ENCODE measurements at places on chromosomes 1 and 21.

- DNase-seq, result no peak
Measured at GRCh38 chr1:172821609-172822274, 162.8 kb downstream of the FASLG start.

DNA sequence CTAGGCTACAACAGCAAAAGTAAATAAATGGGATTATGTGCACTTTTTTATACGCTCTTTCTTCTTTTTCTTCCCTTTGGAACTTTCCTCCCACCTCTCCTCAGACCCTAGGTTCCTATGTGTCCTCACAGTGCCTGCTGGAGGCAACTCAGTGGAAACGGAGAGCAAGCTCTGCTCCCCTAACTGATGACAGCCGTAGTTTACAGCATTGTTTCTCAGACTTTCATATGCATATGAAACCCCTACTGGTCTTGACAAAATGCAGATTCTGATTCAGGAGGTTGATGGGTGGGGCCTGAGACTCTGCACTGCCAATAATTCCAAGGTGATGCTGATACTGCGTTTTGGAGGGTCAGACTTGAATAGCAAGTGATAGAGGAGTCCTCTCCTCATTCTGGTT lies 34.3 kb upstream of the HMCN1 start:
- no peak for DNase-seq

DNA sequence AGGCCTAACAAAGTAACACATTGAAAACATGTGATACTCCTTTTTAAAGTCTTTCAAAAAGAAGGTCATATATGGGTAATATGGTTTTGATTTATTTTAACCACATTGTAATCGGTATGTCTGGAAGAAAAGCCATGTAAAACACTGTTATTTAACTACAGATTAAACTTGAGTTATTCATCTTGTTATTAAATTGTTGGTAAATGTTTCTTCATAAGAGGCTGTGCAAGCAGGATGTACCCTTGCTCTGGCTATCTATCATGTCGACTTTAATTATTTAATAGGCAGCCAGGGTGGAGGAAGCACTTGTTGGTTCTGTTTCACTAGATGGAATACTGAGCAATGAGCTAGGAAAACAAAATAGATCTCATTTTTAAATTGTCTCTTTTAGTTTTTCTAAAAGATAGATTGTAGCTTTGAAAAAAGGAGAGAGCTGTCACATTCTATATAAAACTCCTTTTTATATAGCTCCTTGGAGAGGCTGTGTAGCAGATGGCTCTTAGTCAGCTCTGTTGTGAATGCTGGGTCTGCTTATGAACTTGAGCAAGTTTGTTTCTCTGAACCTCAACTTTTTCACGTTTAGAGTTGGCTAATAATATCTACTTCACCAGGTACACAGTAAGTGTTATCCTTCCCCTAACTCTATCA lies 39.5 kb downstream of the LRRC8B start:
- no peak for DNase-seq

DNA sequence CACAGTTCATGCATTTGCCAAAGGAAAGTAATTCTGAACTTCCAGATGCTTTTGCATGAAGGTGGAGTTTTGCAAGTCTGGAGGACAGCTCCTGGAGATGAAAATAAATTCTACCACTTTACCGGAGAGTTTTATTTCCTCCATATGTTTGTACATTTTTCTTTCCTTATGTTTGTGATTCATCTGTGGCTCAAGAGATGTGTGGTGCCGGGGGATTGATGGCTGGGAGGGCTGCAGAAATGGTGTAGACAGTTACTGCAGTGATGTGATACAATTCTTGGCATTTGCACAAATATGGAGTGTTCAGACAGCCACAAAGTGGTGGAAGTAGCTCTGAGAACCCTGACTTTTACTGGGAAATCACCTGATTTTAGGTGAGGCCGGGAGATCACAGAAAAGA lies 58.5 kb upstream of the ASB17 start:
- DNase-seq, result no peak

- DNase-seq, result no peak
Measured at GRCh38 chr1:64251971-64252370, 48.5 kb downstream of the UBE2U start.

DNA sequence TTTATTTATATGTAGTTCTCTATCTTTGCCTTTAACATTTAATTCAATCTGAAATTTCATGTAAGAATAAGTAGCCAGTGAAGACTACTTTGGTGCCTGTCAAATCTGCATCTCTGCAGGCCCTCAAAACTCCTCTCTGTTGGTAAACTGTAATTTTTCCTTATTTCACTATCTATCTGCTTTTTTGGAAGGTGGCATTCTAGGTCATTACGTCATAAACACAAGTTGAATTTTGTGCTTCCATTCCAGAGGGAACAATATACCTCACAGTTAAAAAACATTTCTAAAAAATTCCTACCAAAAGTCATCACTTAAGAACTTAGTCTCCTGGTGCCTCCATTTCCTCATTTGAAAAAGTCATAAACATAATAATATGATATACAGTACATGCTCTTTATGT lies 176.0 kb downstream of the GABPA start:
- DNase-seq, result no peak

DNA sequence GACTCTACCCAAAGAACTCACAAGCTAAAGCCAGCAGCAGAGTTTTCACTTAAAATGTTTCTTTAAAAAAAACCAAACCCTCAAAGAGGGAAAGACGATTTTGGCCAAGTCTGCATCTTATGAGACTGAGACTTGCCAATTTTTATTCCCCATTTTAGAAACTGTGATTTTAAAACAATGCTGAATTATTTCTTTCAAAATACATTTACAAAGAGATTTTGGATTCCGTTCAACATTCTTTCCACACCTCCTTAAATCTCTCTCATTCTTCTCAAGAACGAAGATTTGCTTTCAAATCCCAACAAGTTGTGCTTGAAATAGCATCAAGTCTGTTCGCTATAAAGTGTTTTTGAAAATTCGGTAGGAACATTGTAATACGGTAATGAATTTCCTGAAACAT lies 133.9 kb upstream of the VANGL1 start:
- no peak for DNase-seq

DNA sequence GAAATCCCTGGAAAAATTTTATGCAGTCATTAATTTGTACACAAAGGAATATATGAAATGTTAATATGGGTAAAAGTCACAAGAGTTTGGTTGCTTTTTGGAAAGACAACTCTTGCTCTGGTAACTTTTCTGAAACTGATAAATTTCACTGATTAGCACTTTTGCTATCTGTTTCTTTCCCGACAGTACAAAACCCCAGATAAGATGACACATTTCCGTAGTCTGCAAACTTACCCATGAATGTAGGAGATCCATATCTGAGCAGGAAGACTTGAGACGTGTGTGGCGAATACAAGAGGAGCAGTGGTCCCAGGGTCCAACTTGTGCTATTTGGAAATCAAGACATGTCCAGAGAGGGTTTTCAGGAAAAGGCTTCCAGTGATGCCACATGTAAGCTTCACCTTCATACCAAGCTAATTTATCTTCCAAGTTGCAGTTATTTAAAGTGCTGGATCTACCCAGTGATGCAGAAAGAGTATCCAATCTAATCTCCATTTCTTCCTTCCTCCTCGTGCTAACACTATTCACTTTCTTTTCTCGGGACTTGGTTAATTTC lies 35.9 kb upstream of the SAMSN1 start:
- DNase-seq, result no peak

GRCh38 chr1:204438628-204439027 lies 27.0 kb upstream of the PPP1R15B start:
- DNase-seq, result no peak

GRCh38 chr1:178374016-178374415 lies 122.7 kb downstream of the CLEC20A start:
- DNase-seq, result no peak

- no peak for DNase-seq
Measured at GRCh38 chr21:37483776-37484175, 117.2 kb downstream of the DYRK1A start.

- no peak for DNase-seq
Measured at GRCh38 chr1:20442920-20443625, 42.9 kb downstream of the CAMK2N1 start.

DNA sequence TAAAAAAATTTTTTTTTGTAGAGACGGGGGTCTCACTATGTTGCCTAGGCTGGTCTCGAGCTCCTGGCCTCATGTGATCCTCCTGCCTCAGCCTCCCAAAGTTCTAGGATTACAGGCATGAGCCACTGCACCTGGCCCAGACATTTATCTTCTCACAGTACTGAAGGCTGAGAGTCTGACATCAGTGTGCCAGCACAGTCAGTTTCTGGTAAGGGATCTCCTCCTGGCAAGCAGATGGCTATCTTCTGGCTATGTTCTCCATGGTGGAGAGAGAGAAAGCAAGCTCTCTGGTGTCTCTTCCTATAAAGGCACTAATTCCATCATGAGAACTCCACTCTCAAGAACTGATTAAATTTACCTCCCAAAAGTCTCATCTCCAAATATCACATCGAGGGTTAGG lies 57.8 kb upstream of the C1orf185 start:
- no peak for DNase-seq

- no peak for DNase-seq
Measured at GRCh38 chr1:110205591-110206155, 4.4 kb upstream of the KCNC4 start.

GRCh38 chr1:233998891-233999290 lies 94.4 kb downstream of the SLC35F3 start:
- no peak for DNase-seq

- no peak for DNase-seq
Measured at GRCh38 chr1:216032961-216033614, 390.2 kb downstream of the USH2A start.

- DNase-seq, result no peak
Measured at GRCh38 chr1:207335695-207336363, 14.4 kb downstream of the CD55 start.

DNA sequence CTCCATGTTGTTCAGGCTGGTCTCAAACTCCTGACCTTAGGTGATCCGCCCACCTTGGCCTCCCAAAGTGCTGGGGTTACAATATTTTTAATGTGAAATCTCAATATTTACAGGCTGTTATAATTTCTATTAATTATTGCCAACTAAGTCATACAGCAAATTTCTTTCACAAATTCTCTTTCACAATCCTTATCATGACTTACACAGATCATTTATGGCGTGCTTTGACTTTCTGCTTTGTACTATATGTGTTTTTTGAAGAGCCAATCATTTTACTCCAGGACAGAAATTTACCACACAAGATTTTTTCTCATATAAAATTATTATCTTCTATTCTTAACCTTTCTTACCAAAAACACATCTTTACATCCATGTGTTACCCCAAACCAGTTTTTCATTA lies 1729.9 kb downstream of the NCAM2 start:
- no peak for DNase-seq

- no peak for DNase-seq
Measured at GRCh38 chr1:115331558-115332331, 6.3 kb downstream of the NGF start.

- DNase-seq, result peak; percentile 54
Measured at GRCh38 chr1:228101994-228102790, 933 bp downstream of the C1orf35 start.

DNA sequence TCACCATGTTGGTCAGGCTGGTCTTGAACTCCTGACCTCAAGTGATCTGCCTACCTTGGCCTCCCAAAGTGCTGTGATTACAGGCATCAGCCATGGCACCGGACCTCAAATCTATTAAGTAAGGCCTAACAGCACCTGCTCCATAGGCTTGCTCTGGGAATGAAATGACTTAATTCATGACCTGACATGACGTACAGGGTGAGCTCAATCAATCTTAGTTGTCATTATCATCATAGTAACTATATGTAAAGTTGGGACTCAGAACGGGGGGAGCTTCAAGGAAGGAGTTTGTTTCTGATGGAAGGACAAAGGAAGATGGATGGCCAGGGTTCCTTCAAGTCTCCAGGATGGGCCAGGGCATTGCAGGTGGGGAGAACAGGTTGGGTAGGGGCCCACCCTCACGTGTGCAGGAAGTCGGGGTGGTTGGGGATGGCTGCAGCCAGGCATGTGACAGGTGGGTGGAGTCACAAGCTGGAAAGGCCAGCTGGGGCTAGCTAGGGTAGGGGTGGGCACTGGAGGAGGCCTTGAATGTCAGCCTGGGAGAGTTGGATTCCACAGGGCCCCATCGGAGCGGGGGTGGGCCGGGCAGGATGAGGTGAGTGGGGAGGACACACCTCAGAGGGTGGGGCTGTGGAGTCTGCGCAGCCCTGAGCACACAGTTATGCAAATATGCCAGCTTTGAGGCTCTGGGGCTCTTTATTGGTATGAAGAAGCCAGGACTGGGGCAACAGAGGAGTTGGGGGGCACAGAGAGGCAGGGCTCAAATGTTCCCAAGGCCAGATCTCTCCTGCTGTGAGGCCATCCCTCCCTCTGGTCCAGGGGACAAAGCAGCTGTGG lies 9.6 kb downstream of the TRIM62 start:
- no peak for DNase-seq

- DNase-seq, result no peak
Measured at GRCh38 chr1:201779351-201779880, 49.5 kb upstream of the IPO9 start.

DNA sequence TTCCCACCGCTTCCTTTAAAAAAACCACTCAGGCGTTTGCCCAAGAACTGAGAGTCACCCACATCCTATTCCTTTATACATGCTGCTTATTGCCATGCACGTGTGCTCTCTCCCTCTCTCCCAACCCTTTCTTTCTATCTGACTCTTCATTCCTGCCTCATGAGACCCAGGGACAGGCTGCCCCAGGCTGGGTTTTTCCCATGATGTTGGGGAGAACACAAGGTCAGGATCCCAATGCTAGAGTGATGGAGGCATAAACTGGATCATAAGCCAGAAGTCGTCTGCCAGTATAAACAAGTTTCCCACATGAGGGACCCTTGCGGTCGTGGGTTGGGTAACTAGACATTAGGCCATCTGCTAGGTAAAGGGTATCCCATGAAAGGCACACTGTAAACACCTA lies 64.9 kb downstream of the CD2 start:
- no peak for DNase-seq

DNA sequence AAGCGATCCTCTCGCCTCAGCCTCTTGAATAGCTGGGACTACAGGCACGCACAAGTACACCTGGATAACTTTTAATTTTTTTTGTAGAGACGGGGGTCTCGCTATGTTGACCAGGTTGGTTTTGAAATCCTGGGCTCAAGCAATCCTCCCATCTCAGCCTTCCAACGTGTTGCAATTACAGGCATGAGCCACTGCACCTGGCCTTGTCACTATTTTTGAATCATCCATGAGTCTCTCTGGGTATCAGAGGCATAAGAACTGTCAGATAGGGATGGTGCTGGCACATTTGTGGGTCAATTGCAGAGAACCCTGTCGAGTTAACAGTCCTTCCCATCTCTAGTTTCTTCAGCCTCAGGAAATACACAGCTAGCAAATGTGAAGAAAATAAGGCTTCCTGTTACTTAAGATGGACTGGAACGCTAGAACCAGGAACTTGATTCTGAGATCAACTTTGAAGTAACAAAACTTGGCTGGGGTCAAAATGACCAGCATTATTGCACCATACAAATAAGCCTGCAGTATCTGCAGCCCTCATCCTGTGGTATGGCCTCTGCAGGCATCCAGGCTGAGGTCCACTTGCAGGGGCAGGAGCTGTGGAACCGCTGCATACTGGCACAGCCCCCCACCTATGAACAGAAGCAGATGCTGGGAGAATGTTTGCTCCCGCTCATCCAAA lies 124.3 kb upstream of the GADD45A start:
- no peak for DNase-seq

DNA sequence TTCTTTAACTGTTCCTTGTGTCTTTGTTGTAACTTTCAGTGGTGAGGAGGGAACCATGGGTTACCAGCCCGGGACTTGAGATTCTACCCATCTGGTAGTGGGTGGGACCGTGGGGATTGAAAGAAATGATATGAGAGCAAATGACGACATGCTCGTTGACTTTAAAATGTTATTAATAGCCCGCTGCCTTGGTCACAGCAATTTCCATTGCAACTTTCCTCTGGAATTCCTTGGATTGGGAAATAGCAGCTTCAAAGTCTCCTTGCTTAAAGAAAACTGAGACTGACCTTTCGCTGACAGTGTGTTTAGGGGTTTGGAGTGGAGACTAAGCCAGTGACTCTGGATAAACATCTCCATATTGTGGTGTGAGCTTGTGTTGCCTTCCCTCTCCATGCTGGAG lies 44.2 kb upstream of the MARK1 start:
- DNase-seq, result no peak

Measured in stimulated activated CD4-positive, alpha-beta T cell treated with anti-CD3 and anti-CD28 coated beads, Interleukin-4, amount 100 ng/mL, for 4 hours (primary cell).